ENCODE measurements at places on chromosomes 11 and 22.

DNA sequence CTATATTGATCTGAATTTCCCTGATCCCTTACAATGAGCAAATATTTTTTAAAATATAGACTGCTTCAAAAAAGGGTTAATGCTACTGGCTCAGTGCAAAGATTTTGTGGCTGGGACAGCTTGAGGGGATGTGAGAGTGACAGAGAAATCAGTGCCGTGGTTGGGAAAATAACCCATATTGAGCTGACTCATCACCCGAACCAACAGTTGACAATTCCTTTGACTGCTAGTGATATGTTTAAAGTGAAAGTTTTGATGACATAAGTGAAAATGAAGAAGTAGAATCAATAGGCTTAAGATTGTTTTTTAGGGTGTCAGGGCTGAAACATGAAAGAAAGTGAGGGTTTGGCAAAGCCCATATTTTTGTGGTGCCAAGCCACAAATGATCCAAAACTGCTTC lies 257.1 kb upstream of the TENM4 start:
- DNase-seq: no peak

DNA sequence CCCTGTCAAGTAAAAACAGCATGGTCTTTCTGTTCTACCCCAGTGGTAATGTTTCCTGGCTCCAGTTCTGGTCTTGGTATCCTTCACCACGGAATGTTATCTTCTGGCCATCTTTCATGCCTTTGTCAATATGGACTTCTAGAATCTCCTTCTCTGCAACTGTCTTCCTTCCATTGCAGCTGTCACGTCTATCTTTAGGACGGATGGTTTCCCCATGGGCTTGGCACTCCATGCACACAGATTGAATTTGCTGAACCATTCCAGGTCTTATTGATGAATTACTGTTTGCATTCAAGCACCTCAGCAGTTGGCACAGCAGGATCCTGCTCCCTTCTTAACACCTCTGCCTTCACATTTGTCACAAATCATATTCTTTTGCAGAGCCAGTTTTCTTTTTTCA lies 44.9 kb upstream of the SLC25A18 start:
- DNase-seq: no peak

- DNase-seq: no peak
Measured at GRCh38 chr22:20437613-20438426, at the start of gene SCARF2. SCARF2 (minus strand) TSS chr22:20437825; CDS start chr22:20437754, 71 bp downstream.

- DNase-seq: no peak
Measured at GRCh38 chr22:24578355-24579257, 14.3 kb downstream of the LRRC75B start.

- DNase-seq: no peak
Measured at GRCh38 chr22:49934160-49934890, 15.9 kb downstream of the CRELD2 start.
